ENCODE measurements at places on chromosomes 2 and 18.
A peak's percentile ranks its signal among the peaks of the same experiment; 100 is the strongest.

- peak; percentile 91 for DNase-seq
Measured at GRCh38 chr2:161237392-161238264, 70.6 kb upstream of the PSMD14 start.

DNA sequence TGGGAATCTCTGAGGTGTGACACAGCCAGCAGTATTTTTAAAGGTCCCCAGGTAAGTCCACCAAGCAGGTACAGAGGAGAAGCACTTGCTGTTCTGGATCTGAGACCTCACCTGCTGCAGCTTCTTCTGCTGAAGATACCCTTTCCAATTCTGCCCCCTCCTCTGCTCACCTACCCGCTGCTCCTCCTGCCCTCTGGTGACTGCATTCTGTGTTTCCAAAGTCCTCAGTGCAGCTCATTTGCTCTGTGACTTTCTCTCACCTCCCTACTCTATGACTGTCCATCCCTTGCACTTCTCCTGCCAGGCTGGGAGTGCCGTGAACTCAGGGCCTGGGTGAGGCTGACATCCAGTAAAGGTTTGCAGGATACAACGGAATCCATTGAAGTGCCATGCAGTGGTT is 205.2 kb upstream of the LYPD1 start:
- DNase-seq = no peak

GRCh38 chr2:74835831-74836674 is 2.1 kb downstream of the HK2 start:
- DNase-seq = peak; percentile 90

DNA sequence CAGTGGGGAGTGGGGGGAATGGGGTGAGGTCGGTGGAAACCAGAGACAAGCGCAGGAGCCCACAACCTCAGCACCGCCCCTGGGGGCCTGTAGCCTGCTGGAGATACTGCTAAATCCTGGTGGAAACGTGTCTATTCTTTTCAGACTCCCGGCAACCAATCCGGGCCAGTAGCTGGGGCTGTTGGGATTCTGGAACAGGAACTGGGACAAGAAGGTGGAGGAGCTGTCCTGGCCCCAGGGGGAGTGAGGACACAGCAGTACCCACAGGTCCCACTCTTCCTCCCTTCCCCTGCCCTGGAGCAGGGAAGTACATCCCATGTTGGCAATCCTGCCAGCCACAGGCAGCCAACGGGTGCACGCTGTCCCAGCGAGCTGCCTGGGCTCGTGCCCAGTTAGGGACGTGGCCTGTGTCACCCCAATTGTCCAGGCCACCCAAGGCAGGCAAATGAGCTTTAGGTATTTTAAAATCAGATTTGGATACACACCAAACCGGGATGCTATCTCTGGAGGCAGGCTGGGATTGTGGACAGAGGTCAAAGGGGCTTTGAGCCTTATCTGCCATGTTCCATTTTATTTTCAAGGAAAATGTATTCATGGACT is 51.8 kb downstream of the HS1BP3 start:
- DNase-seq = no peak

- no peak for DNase-seq
Measured at GRCh38 chr2:11677136-11678055, 7.4 kb upstream of the NTSR2 start.

DNA sequence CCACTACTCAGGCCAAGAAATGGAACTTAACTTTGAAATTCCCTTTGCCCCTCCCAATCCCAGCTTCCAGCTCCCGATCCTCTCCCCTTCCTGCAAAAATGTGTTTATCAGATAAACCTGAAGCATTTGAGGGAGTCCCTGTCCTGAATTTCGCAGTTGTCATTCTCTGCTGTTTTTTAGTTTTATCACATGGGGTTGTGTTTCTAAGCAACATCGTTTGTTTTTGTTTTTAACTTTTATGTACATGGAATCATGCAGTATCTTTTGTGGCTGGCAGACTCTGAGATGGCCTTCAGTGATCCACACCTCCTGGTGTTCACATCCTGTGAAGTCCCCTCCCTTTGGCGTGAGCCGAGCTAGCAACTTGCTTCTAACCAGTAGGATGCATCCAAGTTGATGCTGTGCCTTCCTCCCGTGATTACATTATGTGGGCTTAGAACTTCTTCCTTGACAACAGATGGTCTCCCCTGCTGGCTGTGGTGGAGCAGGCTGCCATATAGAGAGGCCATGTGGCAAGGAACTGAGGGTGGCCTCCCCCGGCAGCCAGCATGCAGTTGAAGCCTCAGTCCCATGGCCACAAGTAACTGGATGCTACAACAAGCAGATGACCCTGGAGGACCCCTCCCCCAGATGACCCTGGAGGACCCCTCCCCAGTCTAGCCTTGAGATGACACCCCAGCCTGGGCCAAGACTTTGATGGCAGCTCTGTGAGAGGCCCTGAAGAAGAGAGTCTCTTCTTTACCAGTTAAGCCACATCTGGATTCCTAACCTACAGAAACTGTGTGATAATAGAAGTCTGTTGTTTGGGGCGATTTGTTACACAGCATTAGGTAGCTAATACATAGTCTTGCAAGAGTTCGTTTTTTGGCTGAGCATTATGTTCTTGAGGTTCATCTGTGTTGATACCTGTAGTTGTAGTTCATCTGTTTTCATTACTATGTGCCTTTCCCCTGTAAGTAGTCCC is 27.7 kb downstream of the SH3BP4 start:
- DNase-seq = peak; percentile 62

DNA sequence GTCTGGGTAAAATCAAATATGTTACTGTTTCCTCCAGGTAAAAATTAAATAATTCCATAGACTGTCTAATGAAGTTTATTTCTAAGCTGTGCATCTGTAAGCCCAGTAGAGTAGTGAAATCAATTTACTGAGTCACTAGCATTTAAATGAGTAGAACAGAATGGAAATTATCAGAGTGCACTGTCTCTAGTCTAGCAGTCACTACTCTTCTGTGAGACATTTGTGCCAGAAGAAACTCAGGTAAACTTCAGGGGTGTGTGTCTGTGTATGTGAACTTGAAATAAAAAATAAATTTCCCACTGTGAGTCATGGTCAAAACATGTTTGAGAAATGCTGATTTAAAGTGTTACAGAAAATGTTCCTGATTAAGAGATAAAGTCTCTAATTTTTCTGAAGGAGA is 146.4 kb downstream of the RIF1 start:
- DNase-seq = no peak

DNA sequence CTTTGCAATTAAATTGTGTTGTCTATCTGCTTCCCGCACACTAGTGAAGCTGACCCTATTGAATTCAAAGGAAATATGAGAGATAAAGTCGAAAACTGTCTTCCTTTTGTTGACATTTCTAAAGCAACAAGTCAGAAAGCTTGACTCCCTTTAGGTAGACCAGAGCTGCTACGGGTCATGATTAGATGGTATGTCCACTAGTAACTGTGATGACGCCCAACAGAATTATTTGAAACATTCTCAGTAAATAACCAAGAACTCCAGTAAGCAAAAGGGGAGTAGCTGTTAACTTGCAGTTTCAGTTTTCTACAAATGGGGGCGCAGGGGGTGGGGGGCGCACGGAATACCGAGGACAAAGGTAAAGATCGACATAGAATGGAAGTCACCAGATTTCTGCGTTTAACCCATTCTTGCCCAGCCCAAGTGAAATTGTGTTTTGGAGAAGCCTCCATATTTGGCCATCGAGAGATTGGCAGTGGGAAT is 56.4 kb downstream of the CRIM1 start:
- no peak for DNase-seq

- no peak for DNase-seq
Measured at GRCh38 chr2:190947711-190948251, 66.2 kb downstream of the STAT1 start.

DNA sequence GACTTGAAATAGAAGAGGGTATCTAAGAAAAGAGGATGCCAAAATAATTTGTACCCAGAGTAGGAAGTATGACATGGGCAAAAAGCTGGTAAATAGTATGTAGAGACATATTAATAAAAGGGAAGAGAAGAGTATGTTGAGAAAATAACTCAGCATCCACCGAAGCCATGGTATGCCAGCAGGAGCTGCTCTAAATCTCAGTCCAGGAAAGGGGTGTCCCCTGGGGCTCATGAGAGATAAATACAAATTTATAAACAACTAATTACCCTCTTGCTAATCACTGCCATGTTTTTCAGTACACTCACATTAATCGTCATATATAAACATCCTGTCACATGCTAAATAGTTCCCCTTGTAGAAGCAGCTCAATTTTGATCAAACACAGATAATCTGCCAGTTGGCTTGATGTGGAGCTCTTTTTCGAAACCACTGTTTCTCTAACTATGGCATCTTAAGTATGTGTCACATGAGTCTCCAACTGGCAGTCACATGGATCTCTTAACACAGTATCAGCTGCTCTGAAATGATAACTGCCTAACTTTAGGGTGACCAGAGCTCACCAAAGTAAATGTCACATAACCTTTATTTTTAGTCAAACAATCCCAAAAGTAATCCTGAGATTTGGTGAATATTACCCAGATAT is 31.9 kb downstream of the EXOC6B start:
- DNase-seq = no peak

DNA sequence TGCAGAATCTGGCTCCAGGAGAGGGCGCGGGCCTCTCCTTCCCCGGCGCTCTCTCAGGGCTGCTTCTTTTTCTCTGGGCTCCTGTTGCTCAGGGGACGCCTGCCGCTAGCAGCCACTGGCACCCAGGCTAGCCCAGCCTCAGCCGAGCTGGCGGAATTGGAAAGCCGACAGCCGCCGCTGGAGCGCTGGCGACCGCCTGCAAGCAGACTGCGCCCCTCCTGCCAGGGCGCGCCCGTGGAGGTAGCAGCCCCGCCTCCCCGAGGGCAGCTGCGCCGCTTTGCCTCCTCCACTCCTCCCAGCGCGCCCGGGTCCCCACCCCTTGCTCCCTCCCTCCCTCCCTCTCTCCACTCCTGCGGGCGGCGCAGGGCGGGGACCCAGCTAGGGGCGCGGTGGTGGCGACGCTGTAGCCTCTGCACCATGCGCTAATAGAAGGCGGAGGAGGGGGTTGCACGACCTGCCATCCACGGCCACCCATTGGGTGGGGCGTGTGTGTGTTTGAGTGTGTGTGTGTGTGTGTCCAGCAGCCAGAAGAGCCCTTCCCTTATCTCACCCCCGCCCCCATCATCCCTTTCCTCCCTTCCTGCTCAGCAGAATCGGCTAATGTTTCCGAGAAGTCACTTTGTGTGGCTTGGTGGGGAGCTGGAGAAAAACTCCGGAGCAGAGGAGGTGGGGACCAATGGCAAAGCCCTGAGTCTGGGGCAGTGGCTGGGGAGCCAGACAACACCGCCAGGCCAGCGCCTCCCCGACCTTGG is at the start of gene SCN9A:
Gene SCN9A (minus strand): TSS at position 209 of the 752 bp plus-strand sequence. CDS start 64,188 bp downstream, outside the sequence.
- peak; percentile 96 for DNase-seq

- no peak for DNase-seq
Measured at GRCh38 chr2:95388856-95389244, 13.7 kb upstream of the FAHD2A start.

DNA sequence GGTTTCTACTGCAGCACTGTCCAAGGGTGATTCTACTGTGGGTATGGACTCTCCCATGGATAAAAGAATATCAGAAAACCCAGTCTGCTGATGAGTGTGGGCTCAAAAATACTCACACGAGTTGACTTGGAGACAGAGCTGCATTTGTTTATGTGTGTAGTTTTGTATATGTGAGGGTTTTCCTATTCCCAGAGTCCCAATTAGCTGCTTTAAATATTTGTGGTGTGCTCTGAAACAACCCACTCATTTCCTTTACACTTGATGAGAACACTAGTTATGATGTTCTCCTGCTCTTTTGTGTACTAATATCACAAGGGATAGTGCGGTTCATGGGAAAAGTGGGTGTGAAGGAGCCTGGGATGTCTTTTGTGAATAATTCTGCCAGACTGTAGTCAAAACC is 337.3 kb downstream of the PLCL1 start:
- no peak for DNase-seq

- DNase-seq = peak; percentile 47
Measured at GRCh38 chr2:74221604-74222299, 23.3 kb downstream of the MTHFD2 start.

GRCh38 chr2:25232248-25232825 is 64.0 kb upstream of the POMC start:
- no peak for DNase-seq

- peak; percentile 41 for DNase-seq
Measured at GRCh38 chr2:205696331-205696926, 14.1 kb downstream of the NRP2 start.

GRCh38 chr2:9230051-9230802 is 23.6 kb downstream of the ASAP2 start:
- no peak for DNase-seq

DNA sequence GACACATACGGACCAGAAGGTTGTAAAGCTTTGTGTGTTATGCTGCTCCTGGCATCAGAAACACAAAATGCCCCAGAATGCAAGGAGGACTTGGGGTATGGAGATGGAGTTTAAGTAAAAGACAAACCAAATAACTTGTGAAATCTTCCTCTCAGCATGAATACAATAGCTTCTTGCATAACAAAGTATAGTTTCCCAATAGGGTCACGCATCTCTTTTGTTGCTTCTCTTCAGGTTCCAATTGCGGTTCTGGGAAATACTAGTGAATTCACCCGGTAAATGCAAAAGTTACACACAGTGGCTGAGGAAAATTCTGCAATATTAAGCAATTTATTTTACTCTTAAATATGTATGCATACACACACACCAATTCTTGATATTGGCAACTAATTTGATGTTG is 339.2 kb upstream of the EPHA4 start:
- DNase-seq = no peak

GRCh38 chr2:25311865-25312575 is 29.7 kb downstream of the DNMT3A start:
- DNase-seq = no peak

- no peak for DNase-seq
Measured at GRCh38 chr2:65675350-65675749, 243.0 kb upstream of the SPRED2 start.

- no peak for DNase-seq
Measured at GRCh38 chr2:224968051-224968450, 74.2 kb downstream of the DOCK10 start.

DNA sequence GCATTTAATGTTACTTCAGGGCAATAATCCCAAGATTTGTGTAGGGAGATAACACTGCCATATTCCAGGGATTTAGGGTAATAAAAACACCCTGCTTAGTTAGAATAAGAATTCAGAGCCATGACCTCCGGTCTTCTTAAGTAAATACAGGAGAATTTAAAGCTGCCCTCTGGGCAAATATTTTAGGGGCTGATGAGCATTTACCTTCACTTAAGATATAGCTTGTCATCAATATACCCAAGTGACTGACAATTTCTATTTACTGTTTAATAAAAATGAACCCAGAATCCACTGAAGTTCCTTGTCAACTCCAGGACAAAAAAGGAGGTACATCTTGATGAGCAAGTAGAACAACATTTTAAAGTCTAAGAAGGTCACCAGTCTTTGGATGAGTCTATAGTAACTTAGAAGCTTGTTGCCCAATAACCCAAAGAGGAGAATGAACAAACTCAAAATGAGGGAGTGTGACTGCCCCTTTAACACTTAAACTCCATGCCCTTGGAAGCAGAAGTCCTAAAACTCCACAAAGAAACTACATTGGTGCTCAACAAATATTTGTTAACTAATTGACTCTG is 24.3 kb upstream of the IKZF2 start:
- no peak for DNase-seq

GRCh38 chr18:59725142-59725541 is 27.9 kb upstream of the CCBE1 start:
- no peak for DNase-seq

DNA sequence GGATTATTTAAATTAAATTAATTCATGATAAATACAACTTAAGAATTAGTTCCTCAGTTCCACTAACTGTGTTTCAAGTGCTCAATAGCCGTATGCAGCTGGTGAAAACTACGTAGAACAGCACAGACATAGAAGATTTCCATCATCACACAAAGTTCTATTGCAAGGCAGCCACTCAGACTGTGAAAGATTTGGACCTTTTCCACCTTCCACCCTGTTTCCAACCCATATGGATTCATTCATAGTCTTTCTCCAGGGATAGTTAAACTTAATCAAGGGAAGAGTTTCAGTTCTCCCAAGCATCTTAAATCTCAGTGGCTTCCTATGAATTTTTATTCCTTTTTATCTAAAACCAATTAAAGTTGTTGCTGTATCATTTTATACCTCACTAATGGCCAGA is 2030.8 kb downstream of the SUCLG1 start:
- no peak for DNase-seq
